ENCODE measurements at places on chromosomes 7 and 10. TPM values are rescaled to one million over a fixed set of nuclear protein-coding genes. Genes with fewer than 3 reads are reported as not detected.

Gene AGMO
- not detected for total RNA-seq

Gene TMEM248
- total RNA-seq, result 66.1 TPM

Gene CHST15
- total RNA-seq, result 20.0 TPM

Gene TMEM270
- total RNA-seq, result not detected

Gene TAS2R41
- not detected for total RNA-seq

Gene UCN3
- not detected for total RNA-seq

Gene PRSS37
- not detected for total RNA-seq

Gene MLLT10
- 24.8 TPM for total RNA-seq

Gene SAMD9L
- total RNA-seq, result 0.99 TPM

Gene POLR2J2
- total RNA-seq, result 2.3 TPM

Gene HGF
- total RNA-seq, result 0.04 TPM

Gene SYNPO2L
- not detected for total RNA-seq

Gene ATOH7
- not detected for total RNA-seq

Gene ACADSB
- total RNA-seq, result 1.6 TPM

Gene AZGP1
- total RNA-seq, result 0.39 TPM

Gene DNTT
- not detected for total RNA-seq

Gene OR2F1
- total RNA-seq, result not detected

Gene TMEM273
- not detected for total RNA-seq

Gene ITIH2
- not detected for total RNA-seq

Gene ZP3
- 17.1 TPM for total RNA-seq

Gene MYOF
- total RNA-seq, result 123 TPM

Gene METTL27
- 3.2 TPM for total RNA-seq

Gene MCM7
- total RNA-seq, result 63.3 TPM

Gene MOGAT3
- not detected for total RNA-seq

Gene TNRC18
- 48.6 TPM for total RNA-seq

Gene CNPY1
- not detected for total RNA-seq

Gene LRMDA
- total RNA-seq, result 0.39 TPM

Gene ICA1
- 2.4 TPM for total RNA-seq

Gene OR6V1
- total RNA-seq, result not detected

Gene NPTX2
- 0.47 TPM for total RNA-seq

Gene ACBD7
- total RNA-seq, result not detected

Gene MSS51
- total RNA-seq, result 0.57 TPM

Gene KCP
- total RNA-seq, result 0.47 TPM

Gene SPDYE11
- total RNA-seq, result not detected

Gene ORC5
- total RNA-seq, result 20.9 TPM

Gene UBTD1
- 28.3 TPM for total RNA-seq

Gene C1QL3
- not detected for total RNA-seq

Gene HOXA6
- total RNA-seq, result 1.4 TPM

Gene AIFM2
- 1.9 TPM for total RNA-seq

Gene ZNF736
- total RNA-seq, result 3.2 TPM

Gene IFIT1B
- not detected for total RNA-seq

Gene NKX1-2
- total RNA-seq, result 2.6 TPM

Gene GIMAP5
- not detected for total RNA-seq

Gene FUOM
- total RNA-seq, result 17.5 TPM

Gene MSRB2
- 24.1 TPM for total RNA-seq

Gene TRIM24
- 8.5 TPM for total RNA-seq

Gene ELFN1
- total RNA-seq, result 0.23 TPM

Gene FAM25A
- total RNA-seq, result 3.3 TPM

Gene ADRB1
- total RNA-seq, result 0.76 TPM

Gene CPXM2
- total RNA-seq, result under 0.01 TPM

Gene RNF148
- total RNA-seq, result not detected

Gene TAS2R3
- not detected for total RNA-seq

Data from hair follicular keratinocyte (primary cell).